ENCODE measurements at places on chromosomes 6 and 20.

- DNase-seq = peak; percentile 47
Observed at GRCh38 chr6:106974999-106975737, 639 bp upstream of the CD24 start.

GRCh38 chr6:156175971-156176421, 601.2 kb upstream of the ARID1B start:
- DNase-seq = peak; percentile 7

DNA sequence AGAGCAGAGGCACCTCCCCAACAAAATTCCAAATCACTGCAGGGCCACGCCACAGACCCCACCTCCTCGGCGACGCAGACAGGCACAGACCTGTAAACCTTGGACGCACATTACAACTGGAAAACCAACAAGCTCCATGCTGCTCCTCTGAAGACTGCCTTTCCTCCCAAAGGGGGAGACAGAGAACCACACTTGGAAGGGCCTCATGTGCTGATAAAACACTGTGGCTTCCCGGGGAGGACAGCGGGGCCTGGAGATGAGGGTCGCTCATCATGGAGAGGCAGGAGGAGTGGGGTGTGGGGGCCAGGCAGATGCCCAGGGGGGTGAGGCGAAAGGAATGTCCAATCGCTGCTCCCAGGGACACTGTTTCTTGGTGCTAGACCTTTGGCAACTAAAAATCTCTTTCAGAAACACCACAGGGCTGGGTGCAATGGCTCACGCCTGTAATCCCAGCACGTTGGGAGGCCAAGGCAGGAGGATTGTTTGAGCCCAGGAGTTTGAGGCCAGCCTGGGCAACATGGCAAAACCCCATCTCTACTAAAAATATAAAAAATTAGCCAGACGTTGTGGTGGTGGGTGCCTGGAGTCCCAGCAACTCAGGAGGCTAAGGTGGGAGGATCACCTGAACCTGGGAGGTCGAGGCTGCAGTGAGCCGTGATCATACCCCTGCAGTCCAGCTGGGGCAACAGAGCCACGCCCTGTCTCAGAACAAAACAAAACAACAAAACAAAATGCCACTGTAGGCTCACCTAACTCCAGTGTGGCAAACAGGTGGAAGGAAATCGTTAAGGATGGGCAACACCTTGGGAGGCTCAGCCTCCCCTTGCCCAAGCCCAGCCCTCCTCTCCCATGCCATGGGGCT, 53.8 kb downstream of the ABHD12 start:
- peak; percentile 64 for DNase-seq

DNA sequence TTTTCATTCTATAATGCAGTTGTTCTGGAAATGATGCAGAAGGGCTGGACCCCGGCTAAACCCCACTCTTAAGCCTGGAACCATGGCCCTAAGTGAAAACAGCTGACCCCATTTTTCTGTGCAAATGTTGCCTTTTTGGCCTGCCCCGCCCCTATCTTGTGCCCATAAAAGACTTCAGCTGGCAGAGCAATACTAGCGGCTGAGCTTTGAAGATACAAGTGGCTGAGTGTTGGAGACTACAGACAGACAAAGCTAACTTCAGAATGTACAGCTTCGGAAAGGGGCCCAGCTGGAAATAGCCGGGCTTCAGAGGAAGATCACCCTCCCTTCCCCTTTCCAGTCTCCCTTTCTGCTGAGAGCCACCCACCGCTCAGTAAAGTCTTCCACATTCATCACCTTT, 258.6 kb upstream of the SPTLC3 start:
- no peak for DNase-seq

- no peak for DNase-seq
Observed at GRCh38 chr6:95879856-95880255, 135.9 kb upstream of the FUT9 start.

DNA sequence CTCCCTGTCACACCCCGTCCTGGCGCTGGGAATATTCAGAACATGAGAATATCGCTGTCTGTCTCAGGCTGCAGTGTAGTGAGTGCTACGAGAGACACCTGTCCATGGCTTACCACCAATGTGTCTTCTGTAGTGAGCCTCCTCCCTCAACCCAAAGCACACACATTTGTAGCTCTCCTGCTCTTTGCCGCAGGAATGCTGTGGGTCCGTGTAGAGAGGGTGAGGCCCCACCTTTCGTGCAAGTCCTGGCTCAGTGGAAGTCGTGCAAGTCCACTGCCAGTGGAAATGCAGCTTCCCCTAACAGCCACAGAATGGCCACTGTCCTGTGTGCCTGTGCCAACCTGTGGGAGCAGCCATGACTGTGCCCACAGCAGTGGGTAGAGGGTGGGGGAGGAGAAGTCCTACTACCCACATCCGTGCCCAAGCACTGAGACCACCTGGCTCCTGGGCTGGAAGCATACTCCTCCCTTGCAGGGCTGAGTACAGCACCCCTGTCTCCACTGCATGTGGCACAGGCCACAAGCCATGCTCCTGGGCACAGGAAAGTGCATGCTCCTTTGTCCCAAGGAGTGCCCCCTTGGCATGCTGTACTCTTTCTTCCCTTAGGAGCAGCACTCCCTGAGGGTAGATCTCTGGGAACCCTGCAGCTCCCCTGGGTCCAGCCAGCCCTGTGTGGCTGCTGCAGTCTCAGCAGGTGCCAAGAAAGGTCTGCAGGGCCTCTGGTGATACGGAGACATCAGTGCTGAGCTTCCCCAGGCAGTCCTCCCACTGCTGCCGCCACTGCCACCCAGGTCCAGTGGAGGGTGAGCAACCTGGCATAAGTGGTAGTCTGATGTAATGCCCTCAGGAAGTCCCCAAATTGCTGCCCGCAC, 28.0 kb downstream of the IGF2R start:
- no peak for DNase-seq

GRCh38 chr6:158003910-158004700, 22.4 kb downstream of the SYNJ2 start:
- DNase-seq = no peak

DNA sequence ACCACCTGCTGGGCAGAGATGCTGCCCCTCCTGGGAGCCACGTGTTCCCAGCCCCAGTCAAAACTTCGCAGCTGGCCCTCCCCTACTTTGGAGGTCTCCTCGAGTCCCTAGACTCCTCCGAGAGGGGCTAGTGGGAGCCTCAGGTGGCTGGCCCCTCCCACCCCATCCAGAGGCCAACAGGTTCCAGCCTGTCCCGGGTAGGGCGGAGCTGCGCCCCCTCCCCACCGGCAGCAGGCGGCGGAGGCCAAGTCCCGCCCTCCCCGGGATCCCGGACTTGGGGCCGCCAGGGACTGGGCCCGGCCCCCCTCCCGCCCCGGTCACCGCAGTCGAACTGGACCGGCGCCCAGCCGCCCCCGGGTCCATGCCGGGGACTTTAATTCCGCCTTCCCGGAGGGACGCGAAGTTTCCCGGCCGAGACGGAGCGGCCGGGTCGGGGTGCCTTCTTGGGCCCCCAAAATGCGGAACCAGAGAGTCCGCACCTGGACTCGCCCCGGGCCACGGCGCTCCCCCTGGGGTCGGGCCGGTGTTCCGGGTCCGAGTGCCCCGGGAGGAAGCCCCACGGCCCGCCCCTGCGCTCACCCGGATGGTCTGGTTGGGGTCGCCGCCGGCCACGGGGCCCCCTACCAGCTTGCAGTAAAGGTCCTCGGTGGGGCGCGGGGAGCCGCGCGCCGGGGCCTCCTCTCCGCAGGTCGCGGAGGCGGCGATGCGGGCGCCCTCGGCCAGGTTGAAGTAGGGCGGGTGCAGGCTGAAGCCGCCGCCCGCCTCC, 559 bp downstream of the LAMA5 start:
- DNase-seq = no peak

DNA sequence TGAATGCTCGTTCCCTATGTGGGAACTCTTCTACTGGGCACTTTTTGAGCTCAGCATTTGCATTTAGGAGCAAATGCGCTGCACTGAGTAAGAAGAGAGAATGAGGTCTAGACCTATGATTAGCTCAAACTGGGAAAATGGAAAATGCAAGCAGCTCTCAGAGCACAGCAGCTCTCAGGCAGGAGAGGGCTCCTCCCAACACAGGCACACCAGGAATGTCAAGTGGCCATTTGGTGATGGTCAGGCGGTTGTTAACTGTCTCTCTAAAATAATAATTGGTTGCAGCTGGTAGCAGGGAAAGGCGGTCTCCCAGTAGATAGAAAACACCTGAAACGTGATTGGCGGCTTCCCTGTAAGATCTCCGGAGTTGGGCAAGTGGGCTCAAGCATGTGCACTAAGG, 162.0 kb upstream of the ECI2 start:
- DNase-seq = no peak

DNA sequence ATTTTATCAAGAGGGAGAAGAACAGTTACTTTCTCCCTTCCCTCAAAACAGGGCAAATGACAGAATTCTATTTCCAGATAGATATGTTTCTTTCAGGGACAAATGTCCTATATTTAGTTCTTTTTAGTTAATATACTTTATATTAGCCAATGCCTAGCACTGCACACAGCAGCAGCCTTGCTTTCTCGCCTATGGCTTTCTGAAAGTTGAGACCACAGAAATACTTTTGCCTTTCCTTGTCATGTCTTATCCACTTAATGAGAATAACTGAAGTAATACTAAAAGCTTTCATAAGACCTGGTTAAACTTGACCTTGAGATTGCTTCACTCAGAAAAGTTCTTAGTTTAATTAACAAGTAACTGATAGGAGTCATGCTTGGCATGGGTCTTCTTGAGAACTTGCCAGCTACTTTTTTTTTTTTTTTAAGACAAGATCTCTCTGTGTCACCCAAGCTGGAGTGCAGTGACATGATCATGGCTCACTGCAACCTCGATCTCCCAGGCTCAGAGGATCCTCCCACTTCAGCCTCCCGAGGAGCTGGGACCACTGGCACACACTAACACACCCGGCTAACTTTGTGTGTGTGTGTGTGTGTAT, 159.3 kb downstream of the CDKAL1 start:
- DNase-seq = no peak
